ENCODE measurements at places on chromosomes 12 and 14.
A peak's percentile ranks its signal among the peaks of the same experiment; 100 is the strongest.

GRCh38 chr12:20183563-20183962 lies 184.8 kb upstream of the PDE3A start:
- no peak for DNase-seq

GRCh38 chr14:103555559-103556337 lies 6.7 kb downstream of the BAG5 start:
- no peak for DNase-seq

- no peak for DNase-seq
These were observed 285.7 kb upstream of the LMO3 start for GRCh38 chr12:16891673-16892072.

GRCh38 chr14:98791661-98792060 lies 480.3 kb downstream of the BCL11B start:
- peak; percentile 62 for DNase-seq

GRCh38 chr14:68396461-68396860 lies 396.4 kb downstream of the ZFP36L1 start:
- DNase-seq, result no peak

- DNase-seq, result no peak
These were observed 35.6 kb downstream of the BMP4 start for GRCh38 chr14:53921027-53921426.

- no peak for DNase-seq
These were observed 121.6 kb downstream of the LLPH start for GRCh38 chr12:66008985-66009384.

- DNase-seq, result no peak
These were observed 7.8 kb downstream of the CRACR2A start for GRCh38 chr12:3745152-3745551.

- no peak for DNase-seq
These were observed 666.6 kb downstream of the DIO2 start for GRCh38 chr14:79544698-79545070.

DNA sequence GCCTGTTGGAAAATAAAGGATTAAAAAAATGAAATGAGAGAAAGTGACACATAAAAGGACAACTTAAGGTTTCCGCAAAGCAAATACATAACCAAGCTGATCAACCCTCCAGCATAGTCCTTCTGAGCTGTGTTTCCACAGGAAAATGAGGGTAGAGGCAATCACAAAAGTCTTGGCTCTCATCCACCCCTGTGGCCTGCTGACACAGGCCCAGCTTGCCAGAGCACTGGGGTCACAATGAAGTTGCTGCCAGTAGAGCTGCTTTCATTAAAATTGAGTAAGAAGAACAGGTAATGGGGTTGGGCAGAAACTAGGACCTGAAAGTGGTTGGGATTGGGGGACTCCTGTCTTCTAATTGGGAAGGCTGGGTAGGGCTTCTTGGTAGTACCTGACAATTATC lies 65.9 kb downstream of the RERG start:
- no peak for DNase-seq

GRCh38 chr12:95699579-95699978 lies 91.0 kb downstream of the NTN4 start:
- no peak for DNase-seq

DNA sequence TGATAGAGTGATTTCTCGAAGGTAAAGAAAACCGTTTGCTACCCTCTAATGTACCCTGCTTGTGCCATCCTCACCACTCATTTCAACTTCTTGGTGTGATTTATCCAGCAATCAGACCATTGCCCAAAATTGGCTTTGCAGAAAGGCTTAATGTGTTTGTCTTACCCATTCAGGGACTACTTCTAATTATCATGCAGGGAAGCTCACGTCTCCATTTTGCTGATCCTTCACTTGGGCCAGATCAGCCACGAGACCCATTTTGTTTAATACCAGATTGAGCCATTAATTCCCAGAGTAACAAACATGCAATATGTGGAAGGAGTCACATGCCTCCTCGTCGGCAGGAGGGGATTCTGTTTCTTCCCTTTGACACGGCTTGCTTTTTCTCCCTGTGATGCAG lies 51.1 kb upstream of the CRY1 start:
- DNase-seq, result no peak

DNA sequence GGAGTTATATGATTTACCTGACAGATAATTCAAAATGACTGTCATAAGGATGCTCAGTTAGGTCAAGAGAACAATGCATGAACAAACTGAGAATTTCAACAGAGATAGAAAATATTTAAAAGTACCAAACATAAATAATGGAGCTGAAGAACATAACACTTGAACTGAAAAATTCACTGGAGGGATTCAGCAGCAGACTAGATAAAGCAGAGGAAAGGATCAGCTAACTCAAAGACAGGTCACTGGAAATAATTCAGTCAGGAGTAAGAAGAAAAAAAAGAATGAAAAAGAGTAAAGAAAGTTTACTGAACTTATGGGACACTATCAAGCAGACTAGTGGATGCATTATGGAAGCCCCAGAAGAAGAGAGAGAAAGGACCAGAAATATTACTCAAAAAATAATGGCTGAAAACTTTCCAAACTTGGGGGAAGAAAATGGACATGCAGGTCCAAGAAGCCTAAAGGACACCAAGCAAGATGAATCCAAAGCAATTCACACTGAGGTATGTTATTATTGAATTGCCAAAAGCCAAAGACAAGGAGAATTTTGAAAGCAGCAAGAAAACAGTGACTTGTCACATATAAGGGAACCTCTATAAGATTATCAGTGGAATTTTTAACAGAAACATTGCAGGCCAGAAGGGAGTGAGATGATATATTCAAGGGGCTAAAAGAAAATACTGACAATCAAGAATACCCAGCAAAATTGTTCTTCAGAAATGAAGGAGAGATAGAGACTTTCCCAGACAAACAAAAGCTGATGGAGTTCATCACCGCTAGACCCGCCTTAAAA lies 78.7 kb downstream of the GCH1 start:
- DNase-seq, result no peak

GRCh38 chr12:70513426-70513825 lies 123.8 kb downstream of the PTPRB start:
- DNase-seq, result no peak

GRCh38 chr14:101734246-101734847 lies 27.2 kb upstream of the PPP2R5C start:
- DNase-seq, result no peak

- peak; percentile 71 for DNase-seq
These were observed 321.6 kb downstream of the ZFP36L1 start for GRCh38 chr14:68471029-68471963.

- no peak for DNase-seq
These were observed 51.3 kb upstream of the RERGL start for GRCh38 chr12:18141048-18141982.

DNA sequence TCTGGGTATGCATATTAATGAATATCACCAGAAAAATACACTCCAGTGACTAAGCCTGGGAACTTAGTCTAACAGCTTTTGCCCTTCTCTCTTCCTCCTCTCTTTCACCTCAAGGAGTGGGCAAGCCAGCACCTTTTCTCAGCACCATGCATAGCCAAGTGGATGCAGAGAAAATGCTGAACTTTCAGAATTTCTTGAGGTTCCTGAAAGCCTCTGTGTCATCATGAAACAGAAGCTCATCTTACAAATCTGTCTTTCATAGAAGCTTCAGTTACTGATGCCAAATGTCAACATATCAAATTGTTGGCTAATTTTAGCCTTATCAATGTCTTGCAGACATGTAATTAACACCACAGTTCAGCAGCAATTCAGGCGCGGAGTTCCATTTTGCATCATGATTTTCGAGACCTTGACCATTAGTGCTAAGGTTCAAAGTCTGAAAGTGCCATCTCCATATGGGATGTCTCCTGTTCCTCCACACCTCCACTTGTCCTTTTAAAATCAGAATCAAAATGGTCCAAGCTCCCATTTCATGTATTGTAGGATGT lies 51.1 kb upstream of the RPH3A start:
- DNase-seq, result no peak

DNA sequence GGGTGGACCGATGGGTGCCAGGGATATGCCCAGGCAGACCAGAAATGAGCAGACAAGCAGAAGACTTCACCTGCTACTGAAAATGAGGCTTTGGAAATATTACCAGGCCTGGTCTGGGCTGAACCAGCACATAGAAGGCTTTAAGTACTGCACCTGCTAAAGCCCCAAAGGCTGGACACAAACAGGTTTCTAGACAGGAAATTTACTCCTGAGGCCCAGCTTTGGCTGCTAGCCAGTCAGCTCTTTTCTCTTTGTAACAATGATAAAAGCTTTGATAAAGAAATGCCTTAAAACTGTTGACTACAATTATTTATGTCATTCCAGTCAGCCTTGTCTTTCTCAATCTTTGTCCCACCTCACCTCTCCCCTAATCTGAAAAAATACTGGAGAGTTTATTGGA lies 228.9 kb upstream of the EGLN3 start:
- no peak for DNase-seq

- no peak for DNase-seq
These were observed 322.2 kb downstream of the MDGA2 start for GRCh38 chr14:47353186-47353585.

- no peak for DNase-seq
These were observed 836.1 kb downstream of the VRK1 start for GRCh38 chr14:97633131-97633738.

DNA sequence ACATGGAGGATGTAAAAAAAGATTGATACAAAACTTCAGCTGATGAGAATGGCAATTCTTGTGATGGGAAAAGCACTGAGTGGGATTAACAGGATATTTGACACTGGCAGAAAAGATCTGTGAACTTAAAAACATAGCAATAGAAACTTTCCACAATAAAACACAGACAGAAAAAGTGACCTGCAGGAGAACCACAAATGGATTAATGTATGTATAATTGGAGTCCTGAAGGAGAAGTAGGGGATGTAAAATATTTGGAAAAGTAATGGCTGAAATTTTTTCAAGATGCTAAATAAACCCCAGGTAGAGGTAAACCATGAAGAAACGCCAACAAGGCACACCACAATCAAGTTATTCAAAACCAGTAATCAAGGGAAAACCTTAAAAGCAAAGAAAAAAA lies 130.8 kb upstream of the C14orf180 start:
- no peak for DNase-seq

GRCh38 chr12:18045446-18045992 lies 44.5 kb downstream of the RERGL start:
- no peak for DNase-seq

DNA sequence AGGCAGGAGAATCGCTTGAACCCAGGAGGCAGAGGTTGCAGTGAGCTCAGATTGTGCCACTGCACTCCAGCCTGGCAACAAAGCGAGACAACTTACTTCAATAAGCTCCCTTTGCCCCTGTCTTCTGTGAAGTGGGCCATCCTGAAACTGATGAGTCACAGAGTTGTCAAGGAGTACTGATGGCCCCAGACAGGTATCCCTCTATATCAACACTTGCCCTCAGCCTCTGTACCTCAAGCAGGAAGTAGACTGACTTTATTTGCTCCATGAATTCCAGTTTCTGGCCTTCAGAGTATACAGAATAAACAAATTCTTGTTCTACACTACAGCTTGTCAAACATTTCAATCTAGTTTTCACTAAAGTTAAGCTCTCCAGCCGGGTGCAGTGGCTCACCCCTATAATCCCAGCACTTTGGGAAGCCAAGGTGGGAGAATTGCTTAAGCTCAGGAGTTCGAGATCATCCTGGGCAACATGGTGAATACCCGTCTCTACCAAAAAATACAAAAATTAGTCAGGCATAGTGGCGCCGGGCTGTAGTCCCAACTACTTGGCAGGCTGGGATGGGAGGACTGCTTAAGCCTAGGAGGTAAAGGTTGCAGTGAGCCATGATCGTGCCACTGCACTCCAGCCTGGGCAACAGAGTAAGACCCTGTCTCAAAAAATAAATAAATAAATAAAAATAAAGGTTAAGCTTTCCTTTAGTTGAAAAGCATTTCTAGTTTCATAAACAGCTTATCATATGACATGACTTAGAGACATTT lies 16.4 kb upstream of the LRP10 start:
- DNase-seq, result no peak

DNA sequence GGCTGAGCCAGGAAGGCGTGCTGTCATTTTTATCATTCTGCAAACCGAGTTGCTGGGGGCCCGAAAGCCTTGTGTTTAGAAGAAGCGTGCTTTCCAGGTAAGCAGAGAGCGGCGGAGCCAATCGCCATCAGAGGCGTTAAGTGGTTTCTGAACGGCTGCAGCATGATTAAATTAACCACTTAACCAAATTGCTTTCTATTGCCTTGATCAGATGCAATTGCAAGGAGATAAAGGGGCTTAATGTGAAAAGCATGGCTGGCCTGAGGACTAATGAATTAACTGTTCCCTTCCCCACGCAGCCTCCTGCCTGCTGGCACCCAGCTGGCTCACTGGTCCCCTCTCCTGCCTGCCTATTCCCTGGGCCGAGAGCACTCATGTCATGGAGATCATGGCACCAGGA lies 36.6 kb upstream of the CHGA start:
- DNase-seq, result no peak

GRCh38 chr14:76495983-76496382 lies 120.0 kb downstream of the ESRRB start:
- no peak for DNase-seq

- DNase-seq, result no peak
These were observed 597 bp downstream of the GLT8D2 start for GRCh38 chr12:104049278-104049902.

DNA sequence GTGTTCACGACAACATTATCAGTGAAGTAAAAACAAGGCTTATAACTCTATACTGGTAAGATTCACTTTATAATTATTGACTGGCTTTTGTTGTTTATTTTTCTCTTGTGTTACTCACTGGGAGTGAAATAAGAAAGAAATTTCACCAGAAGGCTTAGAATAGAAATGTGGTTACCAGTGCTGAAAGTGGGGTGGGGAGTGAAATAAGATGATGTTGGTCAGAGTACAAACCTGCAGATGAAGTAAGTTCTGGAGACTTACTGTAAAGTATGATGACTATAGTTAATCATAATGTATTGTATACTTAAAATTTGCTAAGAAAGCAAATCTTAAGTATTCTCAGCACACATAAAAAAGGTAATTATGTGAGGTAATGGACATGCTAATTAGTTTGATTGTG lies 198.4 kb downstream of the KLHL28 start:
- no peak for DNase-seq

- no peak for DNase-seq
These were observed 7.3 kb upstream of the RNASE1 start for GRCh38 chr14:20809917-20810316.

- no peak for DNase-seq
These were observed 339.3 kb downstream of the PCNX1 start for GRCh38 chr14:71246539-71246938.

DNA sequence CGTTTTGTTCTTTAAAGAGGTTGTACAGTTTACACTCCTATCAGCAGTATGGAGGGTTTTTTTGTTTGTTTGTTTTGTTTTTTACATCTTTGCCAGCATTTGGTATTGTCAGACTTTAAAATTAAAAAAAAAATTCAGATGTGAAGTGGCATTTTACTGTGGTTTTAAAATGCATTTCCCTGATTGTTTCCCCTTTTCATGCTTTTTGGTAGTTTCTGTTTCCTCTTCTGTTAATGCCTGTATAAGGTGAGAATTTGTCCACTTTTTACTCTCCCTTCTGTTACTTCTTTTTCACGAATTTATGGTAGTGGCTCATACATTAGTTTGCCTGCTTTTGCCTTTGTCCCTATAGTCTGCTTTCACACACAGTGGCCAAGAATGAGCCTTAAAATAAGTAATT lies 36.6 kb downstream of the MNAT1 start:
- DNase-seq, result peak; percentile 59

All from Karpas-422 (cell line).